Right lung (tissue), 10 donors: ENCODE measurements at places on chromosomes 16 and 17. TPM values are rescaled to one million over a fixed set of nuclear protein-coding genes. Genes with fewer than 3 reads are reported as not detected.

Gene ESRP2
- 42.5 TPM for polyA plus RNA-seq

Gene SP2
- polyA plus RNA-seq: 21.0 TPM

Gene PRSS36
- 1.6 TPM for polyA plus RNA-seq

Gene PIGW
- polyA plus RNA-seq: 14.0 TPM

Gene CDH15
- polyA plus RNA-seq: 10.6 TPM

Gene KCNG4
- polyA plus RNA-seq: 0.07 TPM

Gene RGS11
- 5.4 TPM for polyA plus RNA-seq
